ENCODE measurements at places on chromosomes 16 and 17.
A peak's percentile ranks its signal among the peaks of the same experiment; 100 is the strongest.

DNA sequence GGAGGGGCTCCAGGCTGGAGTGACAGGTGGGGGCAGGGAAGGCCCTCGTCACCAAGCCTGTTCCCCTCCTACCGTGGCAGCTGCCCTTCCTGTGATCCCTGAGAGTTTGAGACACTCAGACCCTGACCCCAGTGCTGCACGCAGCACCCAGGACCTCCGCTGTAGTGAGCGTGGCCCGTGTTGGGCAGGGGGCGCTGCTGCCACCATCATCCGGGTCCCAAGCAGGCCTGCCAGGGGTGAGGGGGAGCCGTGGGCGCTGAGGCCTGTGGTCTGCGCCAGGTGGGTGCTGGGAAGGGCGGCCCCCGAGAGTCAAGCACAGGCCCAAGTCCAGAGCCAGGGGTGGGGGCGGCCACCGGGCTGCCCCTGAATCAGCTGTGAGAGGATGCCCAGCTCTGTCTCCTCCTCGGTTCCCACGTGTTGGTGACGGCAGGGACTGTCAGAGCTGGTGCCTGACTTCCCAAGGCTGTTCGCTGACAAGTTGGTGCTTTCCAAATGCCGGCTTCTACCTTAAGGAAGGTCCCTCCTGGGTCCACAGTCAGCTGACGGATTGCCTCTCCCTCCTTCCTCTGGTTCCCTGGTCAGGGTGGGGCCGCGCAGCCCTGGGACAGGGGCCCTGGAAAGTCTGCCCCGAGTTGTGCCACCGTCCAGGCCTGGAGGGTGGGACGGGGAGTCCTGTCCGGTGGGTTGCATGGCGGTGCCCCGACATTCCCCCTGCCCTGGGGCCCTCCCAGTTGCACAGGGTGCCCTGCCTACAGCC is 31.1 kb downstream of the TPSG1 start:
- H3K4me1 ChIP-seq: no peaks in the 10 kb centered on the region
- no peaks in the 10 kb centered on the region for H3K27me3 ChIP-seq
- H3K4me3 ChIP-seq: no peak overlapping the region
- DNase-seq: no peak
- H3K36me3 ChIP-seq: no peaks in the 10 kb centered on the region

- no peaks in the 10 kb centered on the region for H3K4me1 ChIP-seq
- no peak for DNase-seq
- no peaks in the 10 kb centered on the region for H3K27me3 ChIP-seq
- H3K4me3 ChIP-seq: no peak overlapping the region
- H3K27ac ChIP-seq: no peak overlapping the region
Observed at GRCh38 chr17:80071116-80071841, 30.1 kb upstream of the GAA start.

- no peak overlapping the region for H3K27ac ChIP-seq
- no peak overlapping the region for H3K4me3 ChIP-seq
- no peak for DNase-seq
Observed at GRCh38 chr17:538181-538973, 176.3 kb downstream of the VPS53 start.

GRCh38 chr16:86661706-86662105 is 83.4 kb downstream of the FOXL1 start:
- no peaks in the 10 kb centered on the region for H3K36me3 ChIP-seq
- no peak overlapping the region for H3K27ac ChIP-seq
- H3K27me3 ChIP-seq: no peaks in the 10 kb centered on the region
- no peaks in the 10 kb centered on the region for H3K4me1 ChIP-seq
- H3K4me3 ChIP-seq: no peak overlapping the region

DNA sequence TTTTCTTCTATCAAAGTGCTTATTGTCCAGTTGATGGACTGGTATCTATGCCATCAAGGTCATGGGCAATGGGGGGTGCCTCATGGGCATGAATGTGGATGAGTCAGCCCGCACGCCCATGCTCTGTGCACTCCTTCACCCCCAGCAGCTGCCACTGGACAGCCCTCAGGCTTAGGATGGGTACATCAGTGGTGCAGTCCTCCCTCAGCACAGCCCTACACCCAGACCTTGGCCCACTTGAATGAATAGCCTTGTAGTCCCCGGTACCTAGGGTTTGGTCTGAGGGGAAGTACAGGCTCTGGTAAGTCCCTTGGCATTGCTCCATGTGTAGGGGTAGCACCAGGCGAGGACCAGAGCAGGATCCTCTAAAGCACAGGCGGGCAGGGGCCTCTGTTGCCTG is 10.4 kb upstream of the GNA13 start:
- no peak for DNase-seq
- H3K27me3 ChIP-seq: no peaks in the 10 kb centered on the region
- H3K36me3 ChIP-seq: no peaks in the 10 kb centered on the region

DNA sequence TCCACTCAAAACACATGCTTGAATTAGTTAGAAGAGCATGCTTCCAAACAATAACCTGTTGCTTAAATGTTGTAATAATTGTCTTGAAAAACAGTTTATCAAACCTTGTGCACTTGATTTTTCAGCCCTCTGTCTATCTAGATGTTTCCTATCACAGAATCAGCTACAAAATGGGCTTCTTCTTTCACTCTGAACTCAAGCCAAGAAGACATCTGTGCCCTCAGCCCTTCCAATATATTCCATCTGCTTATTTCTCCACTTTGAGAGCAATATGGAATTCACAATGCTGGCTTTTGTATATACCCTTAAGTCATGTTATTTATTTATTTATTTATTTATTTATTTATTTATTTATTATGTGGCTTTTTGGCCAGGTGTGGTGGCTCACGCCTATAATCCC is 234.2 kb downstream of the TOX3 start:
- no peak overlapping the region for H3K27ac ChIP-seq
- H3K4me3 ChIP-seq: no peak overlapping the region
- H3K27me3 ChIP-seq: no peaks in the 10 kb centered on the region
- no peaks in the 10 kb centered on the region for H3K4me1 ChIP-seq
- no peak for DNase-seq
- no peaks in the 10 kb centered on the region for H3K36me3 ChIP-seq

DNA sequence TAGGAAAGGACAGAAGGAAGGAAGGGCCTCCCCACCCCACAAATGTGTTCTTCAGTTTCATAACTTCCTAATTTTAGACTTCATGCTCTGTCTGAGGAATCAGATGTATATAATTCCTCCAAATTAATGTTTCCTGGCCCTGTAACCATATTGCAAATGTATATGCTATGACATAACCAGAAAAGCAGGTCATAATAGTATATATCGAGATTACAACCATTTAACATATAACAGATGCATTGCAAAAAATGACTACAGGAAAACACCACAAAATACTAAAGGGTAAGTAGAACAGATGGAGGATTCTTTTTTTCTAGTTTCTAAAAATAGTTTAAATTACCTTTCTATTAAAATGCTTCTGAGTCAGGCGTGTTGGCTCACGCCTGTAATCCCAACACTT is 3.1 kb upstream of the EXOC7 start:
- no peak for DNase-seq
- no peak overlapping the region for H3K4me3 ChIP-seq
- no peaks in the 10 kb centered on the region for H3K27me3 ChIP-seq
- H3K4me1 ChIP-seq: peaks cover 6% of the 10 kb centered on the region
- H3K27ac ChIP-seq: no peak overlapping the region
- H3K36me3 ChIP-seq: peaks cover 1% of the 10 kb centered on the region

DNA sequence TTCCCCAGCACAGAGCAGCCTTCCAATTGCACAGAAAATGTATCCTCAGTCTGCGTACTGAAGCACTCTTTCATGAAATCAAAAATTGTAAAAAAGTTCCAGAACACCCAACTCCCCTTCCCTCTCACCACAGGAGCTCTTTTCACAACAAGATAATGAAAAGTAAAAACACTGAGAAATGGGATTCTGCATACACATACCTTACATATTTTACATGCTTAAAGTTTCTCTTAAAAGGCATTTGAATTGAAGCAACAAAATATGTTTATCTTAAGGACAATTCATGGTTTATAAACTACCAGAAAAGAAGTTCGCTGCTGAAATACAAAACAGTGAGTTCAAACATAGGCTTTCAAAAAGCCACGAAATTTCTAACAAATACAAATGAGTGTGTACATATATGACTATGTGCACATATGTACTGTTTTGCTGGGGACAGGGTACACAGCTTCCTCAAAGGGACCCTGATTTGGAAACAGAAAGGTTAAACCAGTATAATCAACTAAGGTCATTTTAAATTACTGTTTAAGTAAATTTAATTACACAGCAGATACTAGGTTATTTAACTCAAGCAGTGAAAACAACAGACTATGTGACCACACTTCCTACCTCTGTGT is 33.8 kb downstream of the COG1 start:
- DNase-seq: no peak
- peaks cover 28% of the 10 kb centered on the region for H3K4me1 ChIP-seq
- H3K27me3 ChIP-seq: no peaks in the 10 kb centered on the region
- H3K27ac ChIP-seq: peak overlapping the region; percentile 18

- H3K27ac ChIP-seq: no peak overlapping the region
- H3K36me3 ChIP-seq: no peaks in the 10 kb centered on the region
- DNase-seq: no peak
- H3K4me1 ChIP-seq: no peaks in the 10 kb centered on the region
- no peak overlapping the region for H3K4me3 ChIP-seq
- no peaks in the 10 kb centered on the region for H3K27me3 ChIP-seq
Observed at GRCh38 chr16:84406006-84406963, 37.9 kb downstream of the ATP2C2 start.

DNA sequence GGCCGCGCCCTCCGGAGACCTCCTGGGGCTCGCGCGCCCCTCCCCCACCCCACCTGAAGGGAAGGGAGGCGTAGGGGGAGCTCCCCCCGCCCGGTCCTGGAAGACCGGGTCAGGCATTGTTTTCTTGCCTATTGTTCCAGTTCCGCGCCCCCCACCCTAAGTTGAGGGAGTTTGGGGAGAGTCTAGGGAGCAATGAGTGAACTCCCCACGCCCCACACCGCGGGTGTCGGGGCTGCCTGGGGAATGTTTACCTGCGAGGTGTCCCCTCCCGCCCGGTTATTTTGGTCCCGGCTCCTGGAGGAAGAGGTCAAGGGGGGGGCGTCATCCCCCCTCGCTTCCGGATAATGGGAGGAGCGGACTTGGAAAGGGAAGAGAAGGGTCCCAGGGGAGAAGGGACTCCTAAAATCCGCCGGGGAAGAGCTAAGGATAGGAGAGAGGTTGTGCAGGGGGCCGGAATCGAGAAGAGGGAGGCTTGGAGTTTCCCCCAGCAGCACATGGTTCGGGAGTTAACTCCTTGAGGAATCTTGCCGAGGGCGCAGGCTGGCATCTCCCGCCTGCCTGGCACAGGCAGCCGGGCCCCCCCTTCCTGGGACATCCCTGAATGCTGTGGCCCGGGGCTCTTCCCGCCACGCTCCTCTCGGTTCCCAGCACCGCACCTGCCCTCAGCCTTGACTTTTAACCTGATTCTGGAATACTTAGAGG is 881 bp downstream of the MLLT6 start:
- peak overlapping the region; percentile 73 for H3K4me3 ChIP-seq
- DNase-seq: no peak
- peak overlapping the region; percentile 71 for H3K27ac ChIP-seq
- peaks cover 26% of the 10 kb centered on the region for H3K4me1 ChIP-seq

DNA sequence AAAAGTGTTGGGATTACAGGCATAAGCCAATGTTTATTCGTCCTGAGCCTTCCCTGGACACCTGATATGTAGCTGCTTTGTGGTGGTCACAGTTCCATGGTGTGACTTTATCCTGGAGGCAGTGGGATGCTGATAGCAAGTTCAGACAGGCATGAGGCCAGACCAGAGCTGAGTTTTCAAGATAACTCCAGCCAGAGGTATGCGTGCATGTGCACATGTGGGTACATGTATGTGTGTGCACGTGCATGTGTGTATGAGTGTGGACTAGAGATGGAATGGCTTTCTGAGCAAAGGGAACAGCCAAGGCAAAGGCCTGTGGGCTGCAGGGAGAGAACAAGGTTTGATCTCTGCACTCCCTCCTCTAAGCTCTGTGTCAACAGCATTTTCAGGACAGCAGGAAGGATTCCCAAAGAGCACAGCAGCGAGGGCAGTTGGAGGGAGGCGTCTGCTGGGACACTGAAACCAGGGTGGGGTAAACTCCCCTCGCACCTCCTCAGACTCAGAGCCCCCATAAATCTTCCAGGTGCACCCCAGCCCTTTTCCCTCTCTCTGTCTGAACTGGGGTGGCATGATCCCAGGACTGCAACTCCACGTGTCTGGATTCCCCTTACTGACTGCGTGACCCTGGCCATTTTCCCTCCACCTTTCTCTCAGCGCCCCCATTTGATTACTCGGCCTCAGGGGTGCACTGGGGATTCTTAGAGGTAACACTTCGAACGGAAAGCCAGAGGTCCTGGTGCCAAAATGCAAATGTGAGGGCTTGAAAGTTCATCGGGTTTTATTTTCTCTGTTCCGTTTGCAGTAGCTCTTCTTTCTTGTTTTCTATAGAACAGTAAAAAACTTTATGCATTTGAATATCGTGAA is 15.3 kb downstream of the NLRC5 start:
- H3K4me1 ChIP-seq: peaks cover 68% of the 10 kb centered on the region
- H3K27ac ChIP-seq: peak overlapping the region; percentile 54
- DNase-seq: no peak
- H3K27me3 ChIP-seq: no peaks in the 10 kb centered on the region

- H3K27ac ChIP-seq: no peak overlapping the region
- H3K4me1 ChIP-seq: no peaks in the 10 kb centered on the region
- no peaks in the 10 kb centered on the region for H3K27me3 ChIP-seq
- no peak for DNase-seq
Observed at GRCh38 chr17:70624211-70624610, 454.9 kb downstream of the KCNJ2 start.

DNA sequence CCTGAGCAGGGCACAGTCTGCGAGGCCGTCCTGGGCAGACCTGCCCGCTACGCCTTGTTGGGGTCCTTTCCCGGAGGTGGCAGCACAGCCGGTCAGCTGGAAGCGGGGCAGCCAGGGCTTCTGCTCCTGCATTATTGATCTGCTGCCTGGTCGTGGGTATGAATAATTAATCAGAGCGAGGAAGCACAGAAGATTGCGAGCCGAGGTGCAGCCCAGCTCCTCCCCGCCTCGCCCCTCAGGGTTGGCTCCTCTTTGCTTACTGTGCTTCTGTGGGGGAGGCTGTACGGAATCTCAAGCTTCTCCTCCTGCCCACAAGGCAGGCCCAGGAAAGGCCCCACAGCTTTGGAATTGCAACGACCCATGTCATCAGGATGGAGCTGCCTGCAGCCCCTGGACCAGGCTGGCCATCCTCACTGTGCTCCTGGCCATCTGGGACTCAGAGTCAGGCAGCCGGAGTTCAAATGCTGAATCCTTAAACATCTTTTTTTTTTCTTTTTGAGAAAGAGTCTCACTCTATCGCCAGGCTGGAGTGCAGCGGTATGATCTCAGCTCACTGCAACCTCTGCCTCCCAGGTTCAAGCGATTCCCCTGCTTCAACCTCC is 25.6 kb downstream of the TRARG1 start:
- H3K4me3 ChIP-seq: no peak overlapping the region
- H3K27ac ChIP-seq: no peak overlapping the region
- DNase-seq: no peak
- H3K27me3 ChIP-seq: no peaks in the 10 kb centered on the region
- H3K4me1 ChIP-seq: no peaks in the 10 kb centered on the region

DNA sequence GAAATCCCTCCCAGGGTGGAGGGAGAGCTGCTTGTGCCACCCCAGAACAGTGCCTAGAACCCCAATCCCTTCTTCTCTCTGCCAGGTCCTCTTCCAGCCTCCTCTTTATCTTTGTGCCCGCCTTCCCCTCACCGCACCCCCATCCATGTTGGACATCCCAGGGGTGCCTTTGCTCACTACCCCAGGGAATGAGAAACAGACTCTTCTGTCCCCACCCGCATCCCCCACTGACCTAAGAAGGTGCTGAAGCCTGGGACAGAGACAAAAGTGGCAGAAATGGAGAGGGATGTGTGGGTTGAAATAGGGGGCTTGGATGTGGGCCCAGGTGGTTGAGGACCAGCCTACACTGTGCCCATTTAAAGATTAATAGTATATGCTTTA is 17.0 kb downstream of the ALOX15B start:
- H3K4me3 ChIP-seq: no peak overlapping the region
- H3K4me1 ChIP-seq: no peaks in the 10 kb centered on the region
- H3K36me3 ChIP-seq: no peaks in the 10 kb centered on the region
- H3K27me3 ChIP-seq: no peaks in the 10 kb centered on the region
- no peak for DNase-seq
- no peak overlapping the region for H3K27ac ChIP-seq

Measured in naive thymus-derived CD4-positive, alpha-beta T cell (primary cell).